ENCODE measurements at places on chromosomes 6 and 20. TPM values are rescaled to one million over a fixed set of nuclear protein-coding genes. Genes with fewer than 3 reads are reported as not detected.

DNA sequence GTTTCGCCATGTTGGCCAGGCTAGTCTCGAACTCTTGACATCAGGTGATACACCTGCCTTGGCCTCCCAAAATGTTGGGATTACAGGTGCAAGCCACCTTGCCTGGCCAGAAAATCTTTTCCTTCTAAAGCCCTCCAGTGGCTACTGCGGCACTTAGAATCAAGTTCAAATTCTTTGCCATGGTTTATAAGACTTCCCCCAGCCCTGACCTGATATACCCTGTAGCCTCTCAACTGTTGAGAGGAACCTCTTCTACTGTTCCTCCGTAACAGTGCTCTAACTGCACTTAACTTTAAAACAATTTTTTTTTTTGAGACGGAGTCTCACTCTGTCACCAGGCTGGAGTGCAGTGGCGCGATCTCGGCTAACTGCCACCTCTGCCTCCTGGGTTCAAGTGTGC lies 235.6 kb downstream of the BCAS1 start:
- DNase-seq, result no peak

GRCh38 chr20:16271450-16271849 lies 301.8 kb downstream of the KIF16B start:
- DNase-seq, result no peak

GRCh38 chr20:55667955-55668354 lies 337.4 kb downstream of the CBLN4 start:
- DNase-seq, result no peak

DNA sequence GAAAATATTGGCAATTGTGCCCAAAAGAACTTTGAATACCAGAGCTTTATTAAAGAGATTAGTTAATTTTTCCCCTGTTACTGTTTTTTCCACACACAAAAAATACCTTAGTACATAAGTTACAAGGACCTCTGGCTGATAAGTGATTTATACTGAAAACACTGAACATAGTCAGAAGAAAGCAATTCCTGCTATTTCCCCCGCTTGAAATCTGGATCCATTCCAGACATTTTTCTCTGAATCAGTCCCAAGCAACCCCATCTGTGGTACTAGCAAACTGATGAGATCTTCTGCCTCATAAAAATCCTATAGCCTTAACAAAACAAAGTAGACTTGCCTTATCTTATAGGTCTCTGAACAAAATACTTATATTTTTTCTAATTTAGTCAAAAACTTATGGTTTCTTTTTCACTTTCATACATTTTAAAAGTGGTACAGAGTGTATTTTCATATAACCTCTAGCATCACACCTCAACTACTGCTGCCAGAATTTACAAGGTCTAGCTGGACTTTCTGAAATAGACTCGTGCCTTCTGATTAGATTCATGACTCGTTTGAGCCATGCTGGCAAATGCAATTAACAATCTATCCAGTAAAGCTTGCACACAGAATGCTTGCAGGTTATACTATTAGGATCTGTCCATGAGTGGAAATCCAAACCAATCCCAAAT lies 111.9 kb downstream of the TBX18 start:
- peak; percentile 64 for DNase-seq

GRCh38 chr6:22956029-22956681 lies 386.8 kb downstream of the HDGFL1 start:
- no peak for DNase-seq

DNA sequence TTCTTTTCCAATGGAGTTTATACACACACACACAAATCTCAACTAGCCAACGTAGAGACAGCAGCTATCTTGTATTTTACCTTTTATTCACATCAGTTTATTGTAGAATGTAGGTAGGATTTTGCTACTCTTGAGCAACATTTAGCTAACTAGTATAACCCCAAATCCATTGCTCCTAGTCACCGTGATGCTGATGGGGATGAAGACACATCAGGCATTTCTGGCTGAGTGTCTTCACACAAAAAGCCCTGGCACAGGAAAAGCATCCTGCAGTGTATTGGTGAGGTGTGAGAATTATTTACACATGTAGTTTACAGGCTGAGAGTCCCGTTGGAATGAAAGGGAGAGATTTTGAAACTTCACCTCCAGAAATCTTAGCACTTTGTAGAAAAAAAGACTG lies 65.9 kb upstream of the FBXL4 start:
- DNase-seq, result no peak

DNA sequence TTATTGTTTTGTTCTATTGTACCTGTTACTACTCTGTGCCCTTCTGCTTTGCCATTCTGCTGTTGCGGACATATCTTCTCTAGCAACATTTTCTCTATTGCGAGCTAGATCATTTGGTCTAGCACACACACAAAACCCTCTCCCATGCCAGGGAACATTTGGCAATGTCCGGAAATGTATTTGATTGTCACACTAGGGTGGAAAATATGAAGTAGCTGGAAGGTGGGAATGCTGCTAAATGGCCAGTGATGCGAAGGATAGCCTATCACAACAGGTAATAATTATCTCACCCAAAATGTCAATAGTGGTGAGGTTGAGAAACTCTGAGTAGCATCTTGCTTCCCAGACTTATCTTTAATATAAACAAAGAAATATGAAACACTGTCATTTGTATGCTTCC lies 331.9 kb downstream of the HTR1B start:
- DNase-seq, result no peak

DNA sequence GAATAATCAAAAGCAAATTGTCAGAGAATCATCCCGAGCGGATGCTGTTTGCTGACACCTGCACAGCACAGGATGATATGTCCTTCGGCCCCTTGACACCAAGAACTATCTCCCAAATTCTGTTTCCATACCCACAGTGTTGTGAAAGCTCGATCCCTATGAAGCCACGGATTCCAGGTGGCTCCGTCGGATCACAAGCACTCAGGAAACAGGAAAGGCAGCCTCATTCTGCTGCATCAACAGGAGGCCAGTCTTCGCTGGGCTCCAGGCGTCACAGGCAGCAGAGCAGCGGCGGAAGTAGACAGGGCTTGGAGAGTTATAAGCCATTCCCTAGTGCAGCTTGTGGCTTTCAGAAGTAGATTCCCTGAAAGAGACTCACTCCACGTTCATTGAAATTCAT lies 342.3 kb downstream of the C6orf118 start:
- DNase-seq, result no peak

DNA sequence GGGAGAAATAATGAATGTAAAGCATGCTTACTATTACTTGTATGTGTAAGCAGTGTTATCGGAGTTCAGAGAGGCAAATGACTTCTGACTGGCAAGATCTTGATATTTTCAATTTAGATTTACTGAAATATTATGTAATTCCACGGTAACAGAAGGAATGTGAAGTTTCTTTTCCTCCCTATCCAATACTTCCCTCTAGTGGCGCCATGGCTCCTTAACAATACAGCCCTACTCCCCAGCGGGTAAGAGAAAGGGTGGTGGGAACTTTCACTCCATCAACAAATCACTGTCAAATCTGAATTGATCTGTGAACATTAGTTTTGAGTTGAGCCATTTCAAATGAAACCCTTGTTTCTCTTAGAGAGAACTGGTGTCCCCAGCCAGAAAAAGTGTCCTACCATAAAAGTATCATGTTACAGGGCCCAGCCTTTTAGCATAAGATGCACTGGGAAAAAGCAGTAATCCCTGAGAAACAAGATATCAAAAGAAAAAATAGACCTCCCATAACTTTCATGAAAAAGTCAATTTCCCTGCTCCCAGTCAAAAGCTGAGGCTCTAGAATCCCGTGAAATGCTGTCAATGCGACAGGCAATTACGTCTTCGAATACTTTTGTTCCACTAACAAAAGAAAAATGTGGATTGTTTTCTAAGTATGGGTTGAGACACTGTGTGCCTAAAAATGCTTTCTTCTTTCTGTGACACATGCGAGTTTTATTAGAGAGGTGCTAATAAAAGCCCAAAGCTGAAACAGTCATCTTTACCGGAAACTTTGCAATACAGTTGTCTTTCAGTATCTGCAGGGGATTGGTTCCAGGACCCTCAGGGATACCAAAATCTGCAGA lies 12.9 kb downstream of the COX7A2 start:
- DNase-seq, result peak; percentile 39

DNA sequence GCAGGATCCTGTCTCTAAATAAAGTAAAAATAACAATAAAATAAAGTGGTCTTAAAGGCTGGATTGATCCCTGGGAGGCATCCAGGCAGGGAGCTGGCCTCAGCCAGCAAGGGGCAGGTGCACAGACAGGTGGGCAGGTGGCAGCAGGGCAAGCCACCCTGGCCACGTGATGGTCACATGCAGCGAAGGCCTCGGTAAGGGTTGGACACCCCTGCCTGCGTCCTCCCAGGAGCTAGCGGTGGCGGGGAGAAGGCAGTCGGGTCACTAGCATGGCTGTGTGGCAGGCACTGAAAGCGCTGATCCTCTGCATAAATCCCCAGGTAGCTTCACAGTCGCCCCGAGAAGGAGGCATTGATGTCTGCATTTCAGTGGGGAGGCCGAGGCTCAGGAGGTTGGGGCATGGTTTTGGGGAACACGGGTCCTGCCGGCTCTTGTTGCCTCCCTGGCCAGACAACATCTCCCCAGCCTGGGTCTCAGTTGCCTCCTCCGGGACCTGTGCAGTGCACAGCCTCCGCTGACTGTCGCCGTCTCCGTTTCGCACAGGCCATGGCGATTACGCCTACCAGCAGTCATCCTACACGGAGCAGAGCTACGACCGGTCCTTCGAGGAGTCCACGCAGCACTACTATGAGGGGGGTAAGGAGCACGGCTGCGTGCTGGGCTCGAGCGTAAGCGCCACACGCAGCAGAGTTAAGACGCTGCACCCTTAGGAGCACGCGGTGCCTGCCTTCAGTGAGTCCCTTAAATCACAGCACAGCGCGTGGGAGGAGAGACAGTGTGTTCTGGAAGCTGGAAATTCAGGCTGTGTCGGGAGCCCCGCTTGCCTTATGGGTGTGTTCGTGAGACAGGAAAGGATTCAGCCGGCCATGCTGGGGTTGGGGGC lies 17.7 kb upstream of the MTG2 start:
- DNase-seq, result no peak

DNA sequence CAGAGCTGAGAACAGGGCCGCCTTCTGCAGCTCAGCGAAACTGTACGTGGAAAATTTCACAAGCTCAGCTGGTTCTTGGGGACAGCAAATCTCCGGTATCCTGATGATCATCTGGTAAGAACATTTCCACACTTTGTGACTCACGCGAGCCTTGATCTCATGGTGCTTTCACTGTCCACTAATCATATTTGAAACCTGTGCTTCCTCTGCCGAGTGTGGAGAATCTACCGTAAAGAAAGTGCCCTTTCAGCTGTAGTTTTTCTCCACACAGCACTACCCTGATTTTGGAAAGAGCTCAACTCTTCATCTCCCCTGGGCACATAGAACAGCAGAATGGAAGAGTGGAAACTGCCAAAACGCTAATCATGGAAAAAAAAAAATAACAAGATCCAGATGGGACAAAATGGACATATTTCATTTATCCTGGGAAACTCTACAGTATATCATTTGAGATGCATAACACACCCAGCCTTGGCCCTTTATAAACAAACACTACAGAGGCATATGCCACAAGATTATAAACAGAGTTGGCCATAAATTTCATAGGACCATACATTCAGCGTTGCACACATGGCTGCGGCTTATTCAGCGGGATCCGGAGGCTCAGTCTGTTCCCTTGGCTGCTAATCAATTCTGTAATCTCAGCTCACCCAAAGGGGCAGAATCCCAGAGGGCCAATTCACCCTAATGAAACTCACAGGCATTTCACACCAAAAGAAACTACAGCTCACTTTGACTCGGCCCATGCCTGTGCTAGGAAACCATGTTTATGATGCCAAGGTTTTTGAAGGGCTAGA lies 434.5 kb downstream of the HDGFL1 start:
- no peak for DNase-seq

DNA sequence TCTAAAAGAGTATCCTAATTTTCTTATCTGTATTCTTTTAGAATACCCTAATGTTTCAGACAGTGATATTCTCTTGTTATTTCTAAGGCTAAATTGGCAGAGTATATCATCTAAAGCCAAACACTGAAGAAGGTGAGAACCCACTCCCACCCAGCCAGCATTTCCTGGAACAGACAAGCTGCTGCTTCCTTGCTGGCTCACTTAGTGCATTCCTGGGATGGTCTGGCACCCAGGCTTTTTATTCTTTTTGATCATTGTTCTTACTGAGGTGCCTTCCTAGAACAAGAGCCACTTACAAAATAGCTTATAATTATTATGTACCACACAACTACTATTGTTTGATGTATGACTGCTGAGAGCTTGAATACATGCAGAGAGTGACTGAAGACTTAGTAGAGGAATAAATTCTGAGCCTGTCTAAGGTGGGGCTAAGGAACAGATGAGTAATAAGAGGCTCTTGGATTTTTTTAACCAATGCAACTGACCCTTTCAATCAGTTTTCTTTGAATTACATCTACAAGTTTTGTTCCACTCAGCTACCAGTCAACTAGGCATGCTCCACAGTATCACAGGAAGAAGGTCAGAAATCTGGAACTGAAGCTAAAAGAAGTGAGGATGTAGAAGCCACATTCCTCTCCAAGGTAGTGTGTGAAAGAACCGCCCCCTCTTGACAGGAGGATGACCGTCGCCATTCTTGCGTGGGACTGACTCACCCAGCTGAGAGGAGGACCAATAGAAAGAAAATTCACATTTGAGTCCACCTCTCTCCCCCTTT lies 30.1 kb downstream of the PRPH2 start:
- DNase-seq, result peak; percentile 80

GRCh38 chr6:10968776-10969175 lies 75.3 kb downstream of the ELOVL2 start:
- no peak for DNase-seq

GRCh38 chr6:7976485-7977056 lies 66.0 kb upstream of the TXNDC5 start:
- DNase-seq, result no peak

DNA sequence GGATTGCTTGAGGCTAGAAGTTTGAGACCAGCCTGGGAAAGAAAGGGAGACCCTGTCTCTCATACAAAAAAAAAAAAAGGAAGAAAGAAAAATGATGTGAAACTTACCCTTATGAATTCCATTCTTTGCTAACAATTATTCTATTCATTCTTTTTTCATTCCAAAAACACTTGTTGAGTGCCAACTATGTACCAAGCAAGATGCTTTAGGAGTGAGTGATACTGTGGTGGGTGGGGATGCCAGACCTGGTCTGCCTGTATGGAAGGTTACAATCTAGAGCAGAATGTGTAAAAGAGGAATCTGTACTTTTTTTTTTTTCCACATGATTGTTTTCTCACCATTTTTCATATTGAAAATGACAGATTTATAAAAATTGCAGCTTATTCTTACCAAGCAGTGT lies 73.8 kb upstream of the TULP1 start:
- no peak for DNase-seq

- no peak for DNase-seq
Observed at GRCh38 chr6:161829291-161829729, 555.4 kb upstream of the AGPAT4 start.

DNA sequence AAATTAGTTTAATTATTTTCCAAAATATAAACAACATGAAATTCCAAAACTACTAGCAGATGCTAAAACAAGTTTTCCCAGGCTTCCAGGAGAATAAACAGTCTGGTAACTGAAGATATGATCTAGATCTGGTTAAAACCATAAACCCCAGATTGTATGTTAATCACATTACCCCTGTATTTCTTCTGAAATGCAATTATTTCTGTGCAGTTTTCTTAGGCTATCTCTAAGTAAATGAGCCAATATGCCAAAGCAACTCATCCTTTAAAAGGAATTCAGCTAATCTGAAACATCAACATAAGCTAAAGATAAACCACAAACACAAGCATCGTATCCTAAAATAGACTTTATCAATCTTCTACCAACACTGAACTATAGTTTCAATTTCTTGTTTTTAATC lies 44.6 kb upstream of the SENP6 start:
- no peak for DNase-seq

- no peak for DNase-seq
Observed at GRCh38 chr6:32764048-32764447, 716 bp upstream of the HLA-DQB2 start.

NOTCH4 gene
- total RNA-seq, result 3.0 TPM

TRDN gene
- not detected for total RNA-seq

IFT52 gene
- total RNA-seq, result 31.2 TPM

OR2H2 gene
- not detected for total RNA-seq

BPIFB2 gene
- not detected for total RNA-seq

CCDC167 gene
- 13.2 TPM for total RNA-seq

Data from mammary epithelial cell (primary cell).